ENCODE measurements at places on chromosomes 1 and 21.

GRCh38 chr1:198287916-198288315, 131.1 kb downstream of the NEK7 start:
- DNase-seq = no peak

- no peak for DNase-seq
Measured at GRCh38 chr1:97202481-97203380, 481.1 kb downstream of the PTBP2 start.

DNA sequence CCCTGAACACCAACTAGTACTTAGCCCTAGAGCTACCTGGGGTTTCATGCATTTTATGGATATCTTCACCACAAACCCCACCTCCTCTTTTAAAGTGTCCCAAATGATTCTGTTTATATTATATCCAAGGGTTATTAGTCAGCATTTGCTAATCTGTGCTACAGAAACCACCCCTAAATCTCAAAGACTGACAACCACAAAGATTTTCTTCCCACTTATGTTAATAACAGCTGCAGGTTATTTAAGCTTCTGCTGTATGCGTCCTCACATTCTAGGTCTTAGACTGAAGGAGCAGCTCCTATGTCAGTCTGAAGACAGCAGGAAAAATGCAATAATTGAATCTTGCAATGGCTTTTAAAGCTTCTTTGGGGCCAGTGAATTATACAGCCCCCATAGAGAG, 11.2 kb upstream of the PHC2 start:
- DNase-seq = no peak

DNA sequence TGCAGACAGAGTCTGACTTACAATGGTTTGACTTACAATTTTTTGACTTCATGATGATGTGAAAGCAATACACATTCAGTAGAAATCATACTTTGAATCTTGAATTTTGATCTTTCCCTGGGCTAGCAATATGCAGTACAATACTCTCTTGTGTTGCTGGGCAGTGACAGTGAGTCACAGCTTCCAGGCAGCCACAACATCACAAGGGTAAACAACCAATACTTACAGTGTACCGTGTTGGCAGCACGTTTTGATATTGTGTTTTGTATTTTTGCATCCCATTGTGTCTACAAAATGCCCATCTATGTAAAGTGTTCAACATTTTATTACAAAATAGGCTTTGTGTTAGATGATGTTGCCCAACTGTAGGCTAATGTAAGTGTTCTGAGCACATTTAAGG, 150.9 kb downstream of the NTMT2 start:
- no peak for DNase-seq

DNA sequence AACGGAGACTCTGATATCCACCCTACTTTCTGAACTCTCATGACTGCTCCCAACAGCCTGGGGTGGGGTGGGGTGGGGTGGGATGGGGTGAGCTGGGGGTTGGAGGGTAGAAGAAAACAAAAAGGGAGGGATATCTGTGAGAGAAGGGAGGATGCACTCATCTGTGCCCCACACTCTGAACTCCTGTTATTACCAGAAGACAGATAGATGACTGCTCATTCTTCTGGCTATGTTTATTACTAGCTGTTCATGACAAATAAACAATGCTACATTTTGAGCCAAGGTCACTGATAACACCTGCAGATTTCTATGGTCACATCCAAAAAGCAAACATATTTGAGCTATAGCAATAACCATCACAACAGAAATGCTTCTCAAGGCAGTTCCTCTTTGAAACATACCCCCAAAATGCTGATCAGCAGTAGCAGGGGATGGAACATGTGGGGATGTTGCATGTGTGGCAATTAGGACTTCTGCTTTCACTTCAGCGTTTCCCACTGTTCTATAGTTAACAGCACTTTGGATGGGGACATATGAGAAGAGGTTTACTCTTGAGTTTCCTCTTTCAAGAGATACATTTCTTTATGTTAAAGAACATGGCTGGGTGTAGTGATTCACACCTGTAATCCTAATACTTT, 43.3 kb downstream of the GPR3 start:
- DNase-seq = no peak

- DNase-seq = peak; percentile 6
Measured at GRCh38 chr21:42695697-42696380, 42.4 kb downstream of the PDE9A start.

- no peak for DNase-seq
Measured at GRCh38 chr21:41677671-41678015, 89.2 kb downstream of the RIPK4 start.

- peak; percentile 68 for DNase-seq
Measured at GRCh38 chr21:25133939-25134338, 473.3 kb downstream of the MRPL39 start.

DNA sequence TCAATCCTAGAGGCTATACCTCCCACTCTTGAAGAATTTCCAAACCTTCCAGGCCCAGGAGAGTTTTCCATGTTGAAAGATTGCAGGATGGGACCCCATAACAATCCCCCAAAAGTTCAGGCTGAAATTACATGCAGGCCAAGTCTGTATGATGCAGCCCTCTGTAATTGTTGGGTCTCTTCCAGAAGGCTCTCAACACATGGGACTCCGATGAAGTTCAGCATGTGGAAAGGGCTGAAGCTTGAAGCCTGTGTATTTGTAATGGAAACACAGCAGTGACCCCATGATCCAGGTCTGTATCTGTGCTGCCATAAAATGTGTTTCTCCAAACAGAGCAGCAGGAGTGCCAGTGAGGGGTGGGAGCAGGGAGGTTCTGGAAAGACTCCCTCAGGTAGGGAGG, 202.5 kb upstream of the LYPLAL1 start:
- no peak for DNase-seq

- DNase-seq = no peak
Measured at GRCh38 chr1:77831566-77831965, 52.1 kb downstream of the MIGA1 start.

GRCh38 chr21:26171258-26172100, 909 bp upstream of the APP start:
- DNase-seq = no peak

GRCh38 chr1:236334893-236335545, 53.3 kb upstream of the ERO1B start:
- no peak for DNase-seq

DNA sequence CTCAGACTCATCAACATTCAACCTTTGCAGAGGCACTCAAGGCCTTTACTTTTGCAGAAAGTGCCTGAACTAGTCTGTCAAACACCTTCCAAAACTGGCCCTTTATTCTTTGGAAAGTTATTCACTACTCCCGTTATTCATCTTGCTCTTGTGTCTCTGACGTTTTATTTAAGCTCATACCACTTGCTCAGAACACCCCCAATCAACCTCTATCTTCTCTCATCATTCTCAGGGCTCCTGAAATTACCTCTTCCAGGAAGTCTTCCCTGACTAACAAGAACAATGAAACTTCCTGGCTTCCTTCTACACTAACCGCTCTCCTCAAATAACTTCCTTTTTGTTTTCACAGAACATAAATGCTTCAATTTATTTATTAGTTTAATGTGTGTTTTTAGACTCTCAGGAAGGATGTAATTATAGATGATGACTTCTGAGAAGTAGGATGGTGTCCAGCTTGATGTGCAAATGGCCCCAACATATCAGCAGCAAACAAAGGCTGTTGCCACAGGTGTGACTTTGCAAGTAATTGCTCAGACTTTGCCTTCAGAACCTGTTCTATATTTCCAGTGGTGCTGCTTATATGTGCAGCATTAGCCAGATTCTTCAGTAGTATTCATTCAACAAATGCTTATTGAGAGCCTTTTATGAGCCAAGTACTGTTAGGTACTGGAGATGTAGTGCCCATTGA, 22.8 kb upstream of the BATF3 start:
- DNase-seq = no peak

Data from HS-5 (cell line).